Fibroblast of the aortic adventitia (primary cell): ENCODE measurements at places on chromosomes 2 and 18.
A peak's percentile ranks its signal among the peaks of the same experiment; 100 is the strongest.

DNA sequence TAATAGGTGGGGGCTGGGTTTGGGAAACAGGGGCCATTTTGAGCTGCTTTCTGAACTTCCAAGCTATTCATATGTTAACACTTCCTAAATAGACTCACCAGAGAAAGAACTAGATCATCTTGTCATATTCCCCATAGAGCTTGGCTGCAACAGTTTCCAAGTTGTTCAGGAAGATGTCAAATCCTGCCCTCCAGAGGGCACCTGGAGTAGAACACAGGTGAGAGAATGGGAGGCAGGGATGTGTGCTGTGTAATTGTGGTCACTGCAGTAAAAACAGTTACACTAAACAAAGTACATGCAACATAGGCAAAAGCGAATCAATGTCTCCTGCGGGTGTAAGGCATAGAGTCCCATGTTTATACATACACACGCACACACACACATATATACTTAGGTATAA lies 34.5 kb upstream of the LRRC30 start:
- DNase-seq = no peak

DNA sequence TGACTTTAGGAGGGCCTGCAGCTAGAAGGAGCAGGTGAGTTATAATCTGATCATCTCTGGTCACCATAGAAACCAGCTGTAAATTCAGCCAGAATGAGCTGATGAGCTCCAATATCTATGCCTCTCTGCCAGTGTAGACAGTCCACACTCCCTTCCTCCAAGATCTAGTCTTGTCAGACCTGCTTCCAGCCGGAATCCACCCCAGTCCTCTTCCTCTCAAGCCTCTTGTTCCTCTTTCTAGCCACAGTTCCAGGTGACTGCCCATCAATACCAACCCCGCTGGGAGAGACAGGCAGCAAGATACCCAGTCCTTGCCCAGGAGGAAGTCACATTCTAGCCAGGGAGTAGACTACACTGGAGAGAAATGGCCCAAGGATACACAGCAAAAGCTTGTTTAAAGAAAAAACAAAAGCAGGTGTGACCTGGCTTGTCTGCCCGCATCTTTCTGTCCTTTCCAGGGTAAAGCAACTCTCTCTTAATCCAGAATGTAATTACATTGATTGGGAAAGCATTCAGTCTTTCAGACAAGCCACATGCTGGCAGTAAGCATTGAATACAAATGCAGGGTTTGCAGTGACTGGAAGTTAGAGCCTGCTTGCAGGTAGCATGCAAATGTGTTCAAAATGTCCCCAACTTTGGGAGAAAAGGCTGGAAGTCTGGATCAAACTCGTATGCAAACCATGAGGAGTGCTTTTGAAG lies 9.0 kb upstream of the SLC35F6 start:
- DNase-seq = no peak

- DNase-seq = peak; percentile 66
Measured at GRCh38 chr18:48563027-48563426, 24.2 kb downstream of the CTIF start.

DNA sequence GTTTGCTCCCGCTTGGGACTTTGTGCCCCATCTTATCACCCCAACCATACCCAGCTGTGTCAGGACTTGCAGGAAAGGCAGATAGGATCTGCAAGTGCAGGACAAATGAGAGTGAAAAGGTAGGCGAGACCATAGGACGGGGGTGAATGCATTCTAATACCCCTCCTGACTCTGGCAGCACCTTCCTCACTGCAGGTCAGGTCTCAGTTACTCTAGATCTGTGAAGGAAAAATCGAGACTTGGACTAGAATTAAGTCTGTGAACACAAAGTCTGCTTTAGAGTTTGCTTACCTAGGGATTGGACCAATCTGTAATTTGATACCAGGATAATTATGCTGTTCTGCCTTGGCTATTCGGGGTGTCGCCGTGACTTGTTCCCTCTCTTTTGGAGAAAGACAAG lies 19.7 kb downstream of the NT5DC4 start:
- no peak for DNase-seq

- DNase-seq = peak; percentile 98
Measured at GRCh38 chr2:207330912-207331311, 165.2 kb upstream of the KLF7 start.

DNA sequence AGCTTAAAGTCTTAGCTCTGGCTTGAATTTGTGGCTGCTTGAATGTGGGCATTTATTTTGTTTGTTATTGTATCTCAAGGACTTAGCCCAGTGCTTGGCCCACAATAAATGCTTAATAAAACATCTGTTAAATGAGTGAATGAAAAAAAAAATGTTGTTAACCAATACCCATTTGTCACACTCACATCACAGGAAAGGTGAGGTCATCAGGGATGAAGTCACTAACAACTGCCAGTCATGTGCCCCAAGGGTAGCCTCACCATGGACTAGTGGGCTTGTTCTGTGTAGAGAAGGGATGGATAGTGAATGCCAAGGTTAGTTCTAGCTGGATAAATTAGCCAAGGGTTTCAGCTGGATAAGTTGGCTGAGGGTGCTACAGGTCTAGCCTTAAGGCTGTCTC lies 3.0 kb downstream of the NRBP1 start:
- peak; percentile 26 for DNase-seq

DNA sequence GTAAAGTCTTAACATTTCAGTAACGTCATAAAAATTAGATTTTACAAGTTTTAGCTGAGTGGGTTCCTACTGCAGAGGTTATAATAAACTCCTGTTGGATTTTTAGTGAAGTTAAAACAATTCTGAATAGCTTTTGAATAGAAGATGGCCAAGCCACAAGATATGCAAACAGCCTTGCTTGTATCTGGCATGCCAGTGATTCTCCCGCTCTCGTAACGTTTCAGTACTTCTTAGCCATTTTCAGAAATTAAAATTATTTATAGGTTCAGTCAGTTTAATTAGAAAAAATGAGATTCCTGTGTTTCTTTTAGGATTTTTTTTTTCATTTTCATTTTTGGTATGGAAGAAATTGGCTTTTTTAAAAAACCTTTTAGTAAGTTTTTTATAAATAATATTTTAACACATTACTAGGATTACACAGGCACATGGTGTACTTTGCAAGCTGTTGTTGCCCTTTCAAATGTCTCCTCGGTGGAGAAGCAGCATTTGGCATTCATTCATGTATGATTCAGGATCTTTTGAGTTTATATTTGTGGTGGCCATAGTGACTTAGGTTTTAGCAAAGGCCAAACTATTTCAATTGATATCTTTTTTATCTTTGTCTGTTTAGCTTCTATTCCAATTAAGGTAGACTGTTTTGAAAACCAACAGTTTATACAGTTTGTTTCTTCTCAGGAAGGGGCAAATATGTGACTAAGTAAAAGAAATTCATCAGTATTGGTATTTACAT lies 30.6 kb upstream of the RND3 start:
- peak; percentile 67 for DNase-seq

DNA sequence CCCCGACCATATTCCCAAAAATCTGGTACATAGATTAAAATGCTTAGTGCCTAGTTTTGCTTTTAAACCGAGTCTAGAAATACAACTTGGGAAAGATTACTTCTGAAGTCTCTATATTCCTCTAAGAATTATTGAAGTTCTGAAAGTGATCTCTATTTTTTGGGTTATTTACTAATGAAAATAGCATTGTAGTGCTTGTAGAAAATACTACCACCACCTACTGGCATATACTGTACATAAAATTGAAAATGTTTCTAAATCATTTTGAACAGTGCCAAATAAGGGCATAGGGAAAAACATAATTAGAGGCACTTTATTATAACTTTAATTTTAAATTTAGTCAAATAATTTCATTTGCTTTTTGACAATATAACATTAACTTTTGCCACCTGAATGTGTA lies 1399.6 kb upstream of the ZEB2 start:
- DNase-seq = peak; percentile 37

DNA sequence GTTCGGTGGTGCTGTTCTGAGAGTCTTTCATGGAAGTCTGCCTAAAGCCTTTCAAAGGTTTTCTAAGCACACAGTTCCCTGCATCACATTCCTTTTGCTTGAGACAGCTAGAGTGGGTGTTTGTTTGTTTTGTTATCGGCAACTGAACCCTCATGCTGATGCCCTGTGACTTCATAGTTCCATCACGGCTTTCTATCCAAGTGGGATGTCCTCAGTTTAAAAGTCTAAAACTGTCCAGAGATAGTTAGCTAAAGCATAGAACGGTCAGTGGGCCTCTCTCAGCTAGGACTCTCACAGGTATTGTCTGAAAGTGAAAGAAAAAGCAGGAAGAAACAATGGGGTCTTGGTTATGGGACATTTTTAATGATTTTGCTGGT lies 337.3 kb downstream of the OSR1 start:
- DNase-seq = peak; percentile 92

DNA sequence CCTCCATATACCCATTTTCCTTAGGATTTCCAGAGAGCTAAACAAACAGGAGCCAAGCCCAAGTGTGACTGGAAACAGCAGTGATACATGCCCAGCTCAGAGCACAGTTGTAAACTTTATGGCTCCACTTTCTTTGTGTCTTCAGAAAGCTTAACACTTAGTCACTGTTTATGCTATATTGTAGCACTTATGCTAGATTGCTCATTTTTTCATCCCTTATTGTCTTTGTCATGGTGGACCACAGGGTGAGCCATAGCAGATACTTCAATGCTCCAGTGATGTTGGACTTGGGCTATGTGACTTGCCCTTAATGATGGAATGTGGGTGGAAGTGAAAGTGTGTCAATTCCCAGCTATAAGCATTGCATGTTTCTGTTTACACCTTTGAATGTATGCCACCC lies 401.6 kb downstream of the METTL4 start:
- no peak for DNase-seq

DNA sequence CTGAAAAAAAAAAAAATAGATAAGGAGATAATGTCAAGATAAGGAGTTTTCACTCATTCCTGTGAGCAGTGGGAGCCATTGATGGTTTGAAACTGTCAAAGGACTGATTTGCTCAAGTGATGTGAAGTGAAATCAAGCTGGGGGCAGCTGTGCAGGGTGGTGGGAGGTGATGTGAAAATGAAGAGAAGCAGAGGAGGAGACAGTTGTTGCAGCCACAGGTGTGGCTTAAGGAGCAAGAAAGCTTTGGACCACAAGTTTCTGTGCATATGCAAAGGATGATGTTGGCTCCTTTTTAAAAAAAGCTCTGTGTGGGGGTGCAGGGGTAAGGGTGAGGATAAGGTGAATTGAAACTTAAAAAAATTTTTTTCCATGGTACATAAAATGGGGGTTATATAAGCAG lies 8.3 kb downstream of the EFR3B start:
- no peak for DNase-seq

DNA sequence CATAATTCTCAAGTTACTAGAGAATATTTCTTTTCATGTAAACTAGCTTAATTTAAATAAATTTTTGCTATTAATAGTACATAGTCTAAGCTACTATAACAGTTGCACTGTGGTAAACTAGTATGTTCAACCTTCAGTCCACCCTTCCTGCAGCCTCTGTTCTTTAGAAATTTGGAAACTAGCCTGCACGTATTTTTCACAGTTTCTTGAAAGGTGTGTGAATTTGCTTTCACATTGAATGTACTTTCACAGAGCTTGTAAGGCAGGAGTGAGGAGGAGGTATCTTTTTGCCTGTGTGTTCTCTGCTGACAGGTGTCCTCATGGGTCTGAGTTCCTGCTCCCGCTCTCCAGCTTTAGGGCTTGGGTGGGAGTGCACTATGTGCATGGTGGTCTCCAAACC lies 117.5 kb downstream of the ATP9B start:
- DNase-seq = no peak

GRCh38 chr2:20008703-20009102 lies 3.8 kb downstream of the MATN3 start:
- no peak for DNase-seq

GRCh38 chr2:105081006-105081601 lies 43.2 kb downstream of the MRPS9 start:
- peak; percentile 45 for DNase-seq

DNA sequence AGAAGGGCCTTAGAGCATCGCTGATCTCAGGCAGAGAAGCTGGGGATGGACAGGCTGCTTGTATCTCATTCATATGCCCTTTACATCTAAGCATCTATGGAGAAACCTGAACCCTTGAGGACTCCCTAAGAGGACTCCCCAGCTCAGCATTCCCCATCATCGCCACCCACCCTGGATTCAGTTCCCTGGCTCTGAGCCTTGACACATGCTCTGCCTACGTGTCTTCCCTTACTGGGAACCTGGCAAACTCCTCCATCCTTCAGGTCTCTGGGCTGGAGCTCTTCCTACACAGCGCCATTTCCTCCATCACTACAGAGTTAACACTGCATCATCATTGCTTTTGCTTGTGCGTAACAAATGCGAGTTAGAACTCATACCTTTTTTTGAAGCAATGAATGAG lies 31.2 kb upstream of the OTOF start:
- no peak for DNase-seq

DNA sequence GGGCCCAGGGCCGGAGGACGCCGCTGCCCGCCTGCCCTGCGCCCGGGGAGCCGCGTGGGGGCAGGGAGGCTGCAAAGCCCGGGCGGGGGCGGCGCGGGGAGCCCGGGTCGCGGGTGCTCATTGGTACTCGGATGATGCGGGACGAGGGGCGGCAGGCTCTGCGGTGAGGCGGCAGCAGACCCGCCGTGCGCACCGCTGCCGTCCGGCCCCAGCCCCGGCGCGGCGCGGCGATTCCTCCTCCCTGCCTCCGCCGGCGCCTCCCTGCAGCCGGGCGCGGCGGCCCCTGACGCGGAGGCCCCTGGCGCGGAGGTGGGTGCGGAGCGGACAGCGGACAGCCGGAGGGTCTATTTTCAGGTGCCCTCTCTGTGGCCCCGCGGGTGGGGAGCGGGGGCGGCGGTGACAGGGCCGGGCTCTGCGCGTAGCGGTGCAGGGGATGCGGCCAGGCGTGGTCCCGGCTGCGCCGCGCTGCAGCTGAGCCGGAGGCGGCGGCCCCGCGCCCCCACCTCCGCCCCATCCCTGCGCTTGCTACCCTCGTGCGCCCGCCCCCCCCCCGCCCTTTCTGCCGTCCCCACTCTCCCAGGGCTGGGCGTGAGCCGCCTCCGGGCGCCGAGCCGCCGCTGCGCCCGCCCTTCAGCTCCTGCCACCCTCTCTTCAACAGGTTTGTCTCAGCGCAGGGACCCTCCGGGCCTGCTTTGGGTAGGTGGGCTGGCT lies 640 bp downstream of the SPTBN1 start:
- DNase-seq = no peak

DNA sequence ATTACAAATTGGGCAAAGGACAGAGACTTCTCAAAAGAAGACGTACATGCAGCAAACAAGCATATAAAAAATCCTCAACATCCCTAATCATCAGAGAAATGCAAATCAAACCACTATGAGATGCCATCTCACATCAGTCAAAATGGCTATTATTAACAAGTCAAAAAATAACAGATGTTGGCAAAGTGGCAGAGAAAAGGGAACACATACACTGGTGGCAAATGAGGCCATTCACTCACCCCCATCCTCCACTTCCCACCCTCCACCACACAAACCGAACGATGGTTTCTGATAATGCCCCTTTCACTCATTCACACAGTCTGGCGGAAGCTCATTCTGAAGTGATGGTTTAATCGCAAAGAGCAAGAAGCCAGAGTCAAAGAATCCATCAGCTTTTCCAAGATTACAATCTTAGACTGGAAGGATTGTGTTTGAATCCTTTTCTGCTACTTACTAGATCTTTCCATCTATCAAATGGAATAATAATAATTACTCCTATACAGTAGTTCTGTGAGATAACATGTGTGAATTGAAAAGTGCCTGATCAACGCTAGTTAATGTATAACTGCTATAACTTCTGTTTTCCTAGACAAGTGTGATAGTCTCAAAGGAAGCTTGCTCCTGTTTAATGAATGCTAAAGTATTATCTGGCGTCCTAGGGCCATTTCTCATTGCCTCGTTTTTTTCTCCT lies 16.9 kb upstream of the CD28 start:
- no peak for DNase-seq

- DNase-seq = peak; percentile 13
Measured at GRCh38 chr2:11073251-11073650, 82.0 kb upstream of the SLC66A3 start.

GRCh38 chr18:54261894-54262293 lies 7.4 kb upstream of the POLI start:
- no peak for DNase-seq
